ENCODE measurements at places on chromosomes 6 and 20.
A peak's percentile ranks its signal among the peaks of the same experiment; 100 is the strongest.

GRCh38 chr20:34269996-34270627, 28.9 kb downstream of the ASIP start:
- no peak for DNase-seq

GRCh38 chr6:5786969-5787720, 219.6 kb downstream of the NRN1 start:
- DNase-seq: no peak

DNA sequence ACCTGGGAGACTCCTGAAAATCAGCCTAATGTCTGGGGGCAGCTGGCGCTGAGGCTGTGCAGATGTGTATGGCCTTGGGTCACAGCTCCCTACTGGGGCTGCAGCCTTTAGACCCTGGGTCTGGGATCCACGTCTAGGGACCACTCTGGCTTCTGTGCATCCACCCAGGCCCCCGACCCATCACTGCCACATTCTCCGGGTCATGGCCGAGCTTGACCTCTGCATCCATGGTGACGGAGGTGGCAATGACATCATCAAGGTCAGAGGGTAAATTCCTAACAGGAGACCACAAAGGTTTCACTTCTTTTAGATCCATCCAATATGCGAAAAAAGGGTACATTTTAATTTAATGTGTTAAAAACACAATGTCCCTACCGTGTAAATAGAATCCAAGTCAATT, 14.5 kb upstream of the PCMTD2 start:
- no peak for DNase-seq

DNA sequence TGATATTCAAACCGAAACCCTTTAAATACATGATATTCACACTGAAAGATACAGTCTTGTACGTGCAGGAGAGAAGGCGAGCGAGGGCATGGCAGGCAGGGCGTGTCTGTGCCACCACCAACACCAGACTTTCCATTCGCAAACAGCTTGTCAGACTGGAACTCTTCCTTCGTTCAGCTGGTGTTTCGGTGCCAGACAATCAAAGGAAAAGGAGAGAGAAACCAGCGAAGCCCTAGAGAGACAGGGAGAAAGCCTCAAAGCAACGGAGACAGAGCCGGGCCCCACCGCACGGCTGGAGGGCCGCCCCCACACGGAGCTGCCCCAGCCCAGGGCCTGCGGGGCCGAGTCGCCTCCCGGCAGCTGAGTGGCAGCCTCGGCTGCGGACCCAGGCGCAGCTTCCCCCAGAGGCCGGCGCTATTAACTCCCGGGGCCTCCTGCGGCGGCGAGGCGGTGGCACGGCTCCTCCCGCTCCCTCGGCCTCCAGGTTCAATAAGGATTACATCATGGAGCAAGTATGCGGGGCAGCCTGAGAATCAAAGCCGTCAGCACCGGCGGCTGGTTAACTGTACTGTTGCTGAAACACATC, 32.1 kb upstream of the NR2E1 start:
- DNase-seq: no peak

- no peak for DNase-seq
These were observed 21.8 kb upstream of the CCND3 start for GRCh38 chr6:41963371-41963770.

- no peak for DNase-seq
These were observed 156.1 kb downstream of the UBE3D start for GRCh38 chr6:82909551-82909950.

DNA sequence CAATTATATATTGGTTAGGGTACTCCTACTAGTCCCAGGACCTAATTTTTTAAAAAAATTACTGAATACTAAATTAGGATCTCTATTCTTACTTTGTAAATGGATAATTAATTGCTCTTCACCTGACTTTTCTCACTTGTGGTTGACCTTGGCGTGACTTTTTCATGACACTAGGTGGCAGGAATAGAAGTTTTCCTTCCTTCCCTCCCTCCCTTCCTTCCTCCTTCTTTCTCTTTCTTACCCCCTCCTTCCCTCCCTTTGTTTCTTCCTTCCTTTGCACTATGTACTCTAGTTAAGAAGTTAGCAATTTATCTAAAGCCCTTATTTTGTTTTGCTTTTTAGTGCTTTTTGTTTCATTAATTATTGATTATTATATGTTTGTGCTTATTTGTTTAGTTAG, 20.4 kb upstream of the HBS1L start:
- DNase-seq: no peak

DNA sequence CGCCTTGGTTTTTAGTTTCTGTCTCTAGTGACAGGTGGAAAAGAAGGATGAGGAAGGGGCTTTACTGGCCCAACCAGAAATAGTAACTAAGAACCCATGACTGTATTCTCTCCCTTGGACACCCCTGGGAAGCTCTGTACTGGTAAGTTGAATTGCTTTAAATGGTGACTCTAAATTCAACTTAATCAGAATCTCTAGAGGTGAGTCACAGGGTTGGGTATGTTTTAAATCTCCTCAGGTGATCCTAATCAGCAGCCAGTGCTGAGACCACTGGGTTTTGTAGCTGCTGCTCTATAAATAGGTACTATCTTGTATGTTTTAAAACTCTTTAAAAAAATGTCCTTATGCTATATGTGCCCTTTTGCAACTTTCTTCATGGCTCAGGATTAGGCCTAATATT, 314.0 kb upstream of the ECI2 start:
- DNase-seq: no peak

DNA sequence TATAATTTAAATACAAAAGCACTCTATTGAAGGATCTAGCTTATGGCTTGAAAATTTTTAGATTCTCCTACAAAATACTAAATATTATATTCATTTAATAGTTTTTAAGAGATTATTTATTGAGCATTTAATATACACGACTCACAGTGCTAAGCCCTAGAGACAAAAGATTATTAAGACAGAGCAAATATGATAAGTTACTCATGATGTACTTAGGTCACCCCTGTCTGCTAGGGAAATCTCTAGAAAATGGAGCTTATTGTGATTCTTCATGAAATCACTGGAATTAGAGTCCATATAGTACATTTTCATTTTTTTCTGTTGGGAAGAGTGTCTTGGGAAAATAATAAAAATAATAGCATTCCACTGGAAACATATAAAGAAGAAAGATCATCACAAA, 37.8 kb downstream of the BEND6 start:
- no peak for DNase-seq

DNA sequence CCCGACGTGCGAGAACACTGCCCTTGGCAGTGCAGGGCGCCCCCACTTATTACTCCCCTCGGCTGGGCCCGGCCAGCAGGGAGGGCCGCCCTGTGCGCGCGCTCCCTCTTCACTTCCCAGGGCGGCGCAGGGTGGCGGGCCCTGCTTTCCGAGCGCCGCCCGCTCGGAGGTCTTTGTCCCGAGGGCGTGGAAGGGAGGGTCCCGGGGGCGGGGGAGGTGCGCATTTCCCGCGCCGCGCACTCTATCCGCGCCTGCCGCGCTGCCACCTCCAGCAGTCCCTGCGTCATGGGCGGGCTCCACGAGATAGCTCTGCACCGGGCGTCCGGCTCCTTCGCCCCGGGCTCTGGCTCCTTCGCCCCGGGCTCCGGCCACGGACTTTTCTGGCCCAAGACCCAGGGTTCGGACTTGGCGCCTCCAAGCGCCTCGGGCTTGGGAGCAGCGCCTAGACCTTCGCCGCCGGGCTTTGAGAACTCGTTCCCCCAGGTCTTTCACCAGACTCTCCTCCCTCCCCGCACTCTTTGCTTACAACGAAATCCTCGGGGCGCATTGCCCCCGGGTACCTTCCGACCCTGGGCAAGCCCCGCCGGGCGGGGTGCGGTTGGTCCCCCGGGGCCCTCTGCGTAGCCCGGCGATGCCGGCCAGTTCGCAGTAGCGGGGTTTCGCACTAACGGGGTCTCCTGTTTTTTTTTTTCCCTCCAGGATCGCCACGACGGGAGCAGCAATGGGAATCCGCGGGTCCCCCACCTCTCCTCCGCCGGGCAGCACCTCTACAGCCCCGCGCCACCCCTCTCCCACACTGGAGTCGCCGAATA, 1.6 kb downstream of the TFAP2C start:
- no peak for DNase-seq

- DNase-seq: no peak
These were observed 191.7 kb upstream of the HSF2 start for GRCh38 chr6:122207794-122208193.

DNA sequence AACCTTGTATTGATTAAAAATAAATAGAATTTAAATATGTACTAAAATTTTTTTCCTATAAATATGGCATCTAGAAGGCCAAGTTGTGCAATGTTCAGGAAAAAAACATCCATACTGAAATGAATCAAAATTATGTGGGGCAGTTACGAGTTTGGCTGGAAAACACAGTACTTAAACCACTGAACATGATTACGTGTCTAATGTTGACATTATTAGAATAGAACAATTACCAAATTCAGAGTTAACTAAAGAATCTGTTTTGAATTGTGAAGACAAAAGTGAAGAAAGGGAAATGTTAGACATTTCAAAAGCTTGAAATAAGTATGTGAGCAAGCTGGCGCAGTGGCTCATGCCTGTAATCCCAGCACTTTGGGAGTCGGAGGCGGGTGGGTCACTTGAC, 57.2 kb downstream of the KLHL31 start:
- DNase-seq: no peak

- no peak for DNase-seq
These were observed 139.4 kb downstream of the PHF3 start for GRCh38 chr6:63774961-63775360.

DNA sequence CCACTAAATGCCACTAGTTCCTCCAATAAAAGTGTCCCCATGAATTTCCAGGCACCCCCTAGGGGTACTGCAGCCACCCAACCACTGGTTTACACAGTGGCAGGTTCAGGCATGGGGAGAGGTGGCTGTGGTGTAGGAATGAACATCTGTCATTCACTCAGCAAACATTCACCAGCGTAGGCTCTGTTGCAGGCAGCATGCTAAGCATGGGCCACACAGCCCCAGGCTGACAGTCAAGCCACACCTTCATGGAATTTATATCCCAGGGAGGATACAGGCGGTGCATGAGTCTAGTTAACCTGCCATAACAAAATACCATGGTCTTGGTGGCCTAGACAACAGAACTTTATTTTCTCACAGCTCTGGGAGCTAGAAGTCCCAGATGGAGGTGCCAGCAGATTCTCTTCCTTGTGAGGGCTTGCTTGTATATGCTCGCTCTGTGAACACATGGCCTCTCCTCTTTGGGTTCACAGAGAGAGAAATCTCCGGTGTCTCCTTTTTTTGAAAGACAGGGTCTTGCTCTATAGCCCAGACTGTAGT, 135.7 kb downstream of the EYA2 start:
- no peak for DNase-seq

DNA sequence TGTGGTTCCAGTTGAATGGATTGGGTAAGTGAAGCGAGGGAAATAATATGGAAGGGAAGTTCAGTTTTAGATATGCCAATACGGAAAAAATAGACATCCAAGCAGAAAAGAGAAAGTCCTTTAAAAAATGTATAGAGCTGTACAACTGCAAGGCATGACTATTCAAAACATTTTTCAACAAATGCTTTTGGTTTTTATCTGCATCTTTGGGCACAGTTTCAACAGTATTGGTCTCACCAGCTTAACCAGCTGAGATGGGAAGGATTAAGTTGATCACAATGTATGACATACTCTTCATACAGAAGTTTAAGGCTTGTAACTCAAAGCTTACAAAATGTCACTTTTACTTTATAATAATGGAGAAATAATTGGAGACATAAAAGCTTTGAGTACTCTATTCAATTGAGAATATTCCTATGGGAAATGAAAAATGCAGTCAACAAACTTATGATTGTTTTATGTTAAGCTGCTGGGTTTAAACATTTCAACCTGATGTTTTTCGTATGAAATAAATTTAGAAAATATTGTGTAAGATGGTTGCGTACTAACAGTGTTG, 16.3 kb upstream of the UTRN start:
- no peak for DNase-seq

- DNase-seq: no peak
These were observed 765.9 kb downstream of the BCKDHB start for GRCh38 chr6:80872199-80872950.

DNA sequence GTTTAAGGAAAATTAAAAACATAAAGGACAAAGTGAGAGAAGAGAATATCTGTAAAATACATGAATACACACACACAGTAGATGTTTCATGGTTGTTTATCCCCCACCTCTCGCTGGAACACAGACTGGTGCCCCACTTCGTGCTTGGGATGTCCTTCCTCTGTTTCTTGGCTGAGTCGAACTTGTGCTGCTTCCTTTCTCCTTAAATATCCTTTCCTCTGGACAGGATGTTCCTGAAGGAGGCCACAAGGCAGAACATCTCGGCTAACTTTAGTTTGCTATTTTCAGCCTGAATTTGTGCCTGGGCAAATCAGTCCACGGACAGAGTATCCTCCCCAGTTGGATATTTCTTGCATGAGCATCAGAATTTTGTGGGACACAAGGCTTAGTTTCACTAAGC, 54.7 kb upstream of the ZMYND8 start:
- DNase-seq: peak; percentile 29

- DNase-seq: no peak
These were observed 41.5 kb downstream of the STXBP5 start for GRCh38 chr6:147245693-147246092.

DNA sequence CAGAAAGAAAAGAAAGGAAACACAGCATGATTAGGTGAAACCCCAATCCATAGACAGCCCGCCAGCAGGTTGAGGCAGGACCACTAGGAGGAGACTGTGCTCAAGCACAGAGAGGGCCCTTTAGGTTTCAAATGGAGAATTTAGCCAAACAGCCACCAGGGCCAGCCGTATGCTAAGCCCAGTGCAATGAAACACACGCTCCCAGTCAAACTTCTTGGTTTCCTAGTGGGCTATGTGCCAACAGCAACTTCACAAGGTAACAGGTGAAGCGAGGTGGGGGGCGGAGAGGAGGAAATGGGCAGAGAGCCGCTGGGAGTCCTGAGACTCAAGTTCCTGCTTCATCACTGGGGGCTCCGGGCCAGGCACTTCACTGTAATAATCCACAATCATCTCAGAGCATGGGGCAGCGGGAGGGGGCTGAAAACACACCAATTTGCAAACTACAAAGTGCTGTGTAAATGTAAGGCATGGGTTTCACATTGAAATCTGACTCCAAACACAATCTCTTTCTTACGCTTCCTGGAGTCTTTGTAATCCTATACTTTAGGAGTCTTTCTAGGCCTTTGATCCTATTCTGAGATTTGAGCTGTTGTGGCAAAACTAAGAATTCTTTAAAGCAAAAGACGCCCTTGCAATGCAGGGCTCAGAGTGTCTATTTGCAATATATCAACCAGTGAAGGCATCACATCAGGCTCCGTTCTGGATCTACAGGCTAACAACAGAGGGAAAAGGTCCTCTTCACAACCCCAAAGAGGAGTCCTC, 117.3 kb downstream of the OPRM1 start:
- no peak for DNase-seq

DNA sequence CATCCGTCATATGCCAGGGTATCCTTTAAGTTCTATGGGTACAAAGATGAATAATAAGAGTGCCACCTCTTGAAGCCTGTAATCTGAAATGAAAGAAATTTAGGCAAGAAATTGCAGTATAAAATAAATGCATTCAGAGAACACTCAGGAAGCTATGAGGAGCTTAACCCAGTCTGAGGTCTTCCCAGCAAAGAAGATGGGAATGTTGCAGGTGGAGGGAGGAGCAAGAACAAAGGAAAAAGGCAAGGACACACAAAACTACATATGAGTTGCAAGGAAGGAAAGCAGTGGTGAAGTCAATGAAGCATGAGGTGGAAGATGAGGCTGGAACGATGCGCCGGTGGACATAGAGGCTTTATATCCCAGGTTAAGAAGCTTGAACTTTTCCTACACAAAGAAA, 67.0 kb upstream of the DST start:
- DNase-seq: no peak
